Suprapubic skin (tissue), 4 donors: ENCODE measurements at places on chromosomes 6 and 20.

- no peak overlapping the region for H3K4me3 ChIP-seq
- no peak overlapping the region for H3K27ac ChIP-seq
- H3K36me3 ChIP-seq: no peaks in the 10 kb centered on the region
- no peak for DNase-seq
- peaks cover 6% of the 10 kb centered on the region for H3K27me3 ChIP-seq
Measured at GRCh38 chr20:58202044-58202443, 26.4 kb downstream of the ANKRD60 start.

DNA sequence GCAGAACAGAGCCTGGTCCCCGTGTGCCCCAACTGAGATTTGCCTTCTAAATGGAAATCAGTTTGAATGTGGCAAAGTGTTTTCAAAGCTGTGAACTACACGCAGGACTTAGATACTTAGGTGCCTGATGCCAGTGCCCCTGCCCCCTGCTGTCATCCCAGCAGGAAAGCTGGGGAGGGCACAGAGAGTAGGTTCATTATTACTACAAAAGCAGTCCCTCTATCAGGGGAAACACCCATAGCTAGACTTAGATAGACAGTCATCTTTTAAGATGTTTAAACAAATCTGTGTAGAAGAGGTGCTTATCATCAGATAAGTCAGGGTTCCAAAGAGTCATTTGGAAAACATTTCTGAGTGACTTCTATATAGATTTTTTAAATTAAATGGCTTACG lies 155.0 kb upstream of the SNX9 start:
- peaks cover 23% of the 10 kb centered on the region for H3K4me1 ChIP-seq
- H3K36me3 ChIP-seq: peaks cover 3% of the 10 kb centered on the region
- H3K27me3 ChIP-seq: no peaks in the 10 kb centered on the region
- H3K27ac ChIP-seq: no peak overlapping the region
- peak; percentile 13 for DNase-seq

DNA sequence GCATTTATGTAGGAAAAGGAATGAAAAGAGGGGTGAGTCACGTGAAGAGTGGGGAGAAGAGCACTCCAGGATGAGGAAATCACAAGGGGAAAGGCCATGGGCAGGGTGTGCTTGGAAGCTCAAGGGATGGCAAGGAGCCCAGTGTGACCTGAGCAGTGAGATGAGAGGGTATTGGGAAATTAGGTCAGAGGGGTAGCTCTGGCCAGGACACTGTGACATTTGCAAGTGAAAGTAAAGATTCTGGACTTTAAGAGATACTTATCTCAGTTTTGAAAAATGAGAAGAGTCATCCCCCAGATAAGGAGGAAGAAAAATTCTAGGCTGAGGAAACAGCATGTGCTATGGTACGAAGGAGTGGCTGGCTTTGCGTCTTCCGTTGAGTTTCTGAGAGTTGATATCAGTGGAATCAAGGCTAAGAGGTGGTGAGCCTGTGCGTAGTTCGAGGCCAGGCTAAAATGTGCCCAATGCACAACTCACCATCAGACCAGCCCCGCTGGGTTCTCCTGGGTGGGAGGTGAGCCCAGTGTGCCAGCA lies 79.9 kb downstream of the GCLC start:
- H3K27me3 ChIP-seq: no peaks in the 10 kb centered on the region
- H3K4me1 ChIP-seq: peaks cover 35% of the 10 kb centered on the region
- H3K36me3 ChIP-seq: no peaks in the 10 kb centered on the region
- H3K27ac ChIP-seq: peak overlapping the region; percentile 85
- no peak for DNase-seq

DNA sequence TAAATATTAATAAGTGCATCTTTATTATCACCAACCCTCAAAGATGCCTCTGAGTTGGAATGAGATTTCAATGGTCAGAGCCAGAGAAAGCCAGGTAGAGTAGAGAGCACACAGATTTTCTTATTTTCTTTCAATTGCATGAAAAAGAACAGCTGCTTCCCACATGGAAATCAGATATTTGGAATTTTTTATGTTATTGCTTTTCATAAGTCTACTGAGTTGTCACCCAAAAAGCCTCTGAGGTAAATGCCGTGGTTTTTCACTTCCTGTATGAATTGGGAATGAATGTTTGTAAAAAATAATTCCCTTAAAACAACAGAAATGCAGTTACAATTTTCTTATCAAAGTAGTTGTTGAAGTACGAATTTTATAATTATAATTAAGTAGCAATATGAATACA lies 563.1 kb downstream of the RFPL4B start:
- H3K4me3 ChIP-seq: no peak overlapping the region
- no peak for DNase-seq
- H3K27ac ChIP-seq: no peak overlapping the region
- H3K36me3 ChIP-seq: no peaks in the 10 kb centered on the region
